ENCODE measurements at places on chromosomes 12 and 14. TPM values are rescaled to one million over a fixed set of nuclear protein-coding genes. Genes with fewer than 3 reads are reported as not detected.

The KLRC2 gene
- 0.72 TPM for total RNA-seq

The KRT72 gene
- total RNA-seq = not detected

The FBLN5 gene
- total RNA-seq = 282 TPM

The NPFF gene
- not detected for total RNA-seq

DNA sequence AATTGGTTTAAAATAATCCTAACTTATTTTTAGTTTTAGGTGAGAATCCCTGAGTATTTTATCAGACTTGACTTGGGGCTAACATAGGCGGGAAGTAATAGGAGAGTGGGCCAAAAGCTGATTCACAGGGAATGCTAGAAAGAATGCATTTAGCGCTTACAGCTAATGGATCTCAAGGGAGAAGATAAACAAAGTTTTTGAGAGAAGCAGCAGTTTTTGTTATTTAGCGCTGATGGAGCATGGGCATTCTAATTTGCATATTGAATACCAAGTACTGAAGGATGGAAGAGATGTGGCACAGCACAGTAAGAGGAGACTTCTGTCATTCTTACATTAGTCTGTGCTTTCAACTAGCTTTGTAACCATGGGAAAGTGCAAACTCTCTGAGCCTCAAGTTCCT lies 436.0 kb upstream of the FBXO33 start:
- no peak for DNase-seq

- no peak for DNase-seq
Observed at GRCh38 chr12:132182711-132183365, 38.6 kb downstream of the NOC4L start.

GRCh38 chr14:48690349-48690748 lies 895.8 kb downstream of the RPS29 start:
- no peak for DNase-seq

- no peak for DNase-seq
Observed at GRCh38 chr12:49684310-49684854, 22.8 kb downstream of the FMNL3 start.

DNA sequence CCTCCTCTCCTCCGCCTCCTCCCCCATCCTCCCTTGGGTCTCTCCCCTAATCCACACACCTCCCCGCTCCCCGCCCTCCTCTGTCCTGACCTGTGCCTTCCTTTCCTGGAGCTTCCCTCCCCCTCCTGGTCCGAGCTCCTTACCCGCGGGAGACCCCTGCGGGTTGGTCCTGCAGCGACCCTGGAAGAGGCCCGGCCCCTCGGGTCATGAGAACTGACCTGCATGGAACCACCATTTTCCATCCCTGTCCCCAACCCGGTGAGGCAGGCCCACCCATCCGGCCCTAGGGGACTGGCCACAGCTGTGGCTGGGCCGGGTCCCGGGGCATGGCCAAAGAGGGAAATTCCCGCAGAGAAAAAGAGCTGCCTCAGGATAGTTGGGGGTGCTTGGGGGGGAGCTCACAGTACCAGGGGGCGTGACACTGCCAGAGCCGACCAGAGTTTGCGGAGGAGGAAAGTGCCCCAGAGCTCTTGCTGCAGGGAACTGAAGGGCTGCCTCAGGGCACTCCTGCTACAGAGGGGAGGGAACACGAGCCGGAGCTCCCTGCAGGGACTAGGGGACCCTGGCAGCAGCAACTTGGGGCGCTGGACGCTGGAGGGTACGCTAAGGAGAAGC lies 613 bp downstream of the ARHGEF40 start:
- no peak for DNase-seq

DNA sequence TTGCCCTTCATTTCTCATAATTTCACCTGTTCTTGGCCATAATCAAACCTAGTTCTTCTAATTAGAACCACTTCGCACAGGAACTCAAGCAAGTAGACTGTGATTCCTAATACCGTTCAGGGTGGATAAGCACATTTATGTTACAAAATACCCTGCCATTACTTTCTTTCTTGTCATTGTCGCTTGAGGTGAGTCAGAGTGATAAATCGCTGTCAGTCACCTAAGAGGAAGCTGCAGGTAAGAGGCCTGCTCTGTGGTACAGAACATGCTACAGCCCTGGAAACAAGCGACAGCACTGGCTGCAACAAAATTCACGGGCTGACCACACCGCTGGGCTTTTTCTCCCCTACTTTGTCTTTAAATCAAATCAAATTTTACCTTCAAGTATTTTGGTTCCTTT lies 218.2 kb downstream of the ANO6 start:
- no peak for DNase-seq

DNA sequence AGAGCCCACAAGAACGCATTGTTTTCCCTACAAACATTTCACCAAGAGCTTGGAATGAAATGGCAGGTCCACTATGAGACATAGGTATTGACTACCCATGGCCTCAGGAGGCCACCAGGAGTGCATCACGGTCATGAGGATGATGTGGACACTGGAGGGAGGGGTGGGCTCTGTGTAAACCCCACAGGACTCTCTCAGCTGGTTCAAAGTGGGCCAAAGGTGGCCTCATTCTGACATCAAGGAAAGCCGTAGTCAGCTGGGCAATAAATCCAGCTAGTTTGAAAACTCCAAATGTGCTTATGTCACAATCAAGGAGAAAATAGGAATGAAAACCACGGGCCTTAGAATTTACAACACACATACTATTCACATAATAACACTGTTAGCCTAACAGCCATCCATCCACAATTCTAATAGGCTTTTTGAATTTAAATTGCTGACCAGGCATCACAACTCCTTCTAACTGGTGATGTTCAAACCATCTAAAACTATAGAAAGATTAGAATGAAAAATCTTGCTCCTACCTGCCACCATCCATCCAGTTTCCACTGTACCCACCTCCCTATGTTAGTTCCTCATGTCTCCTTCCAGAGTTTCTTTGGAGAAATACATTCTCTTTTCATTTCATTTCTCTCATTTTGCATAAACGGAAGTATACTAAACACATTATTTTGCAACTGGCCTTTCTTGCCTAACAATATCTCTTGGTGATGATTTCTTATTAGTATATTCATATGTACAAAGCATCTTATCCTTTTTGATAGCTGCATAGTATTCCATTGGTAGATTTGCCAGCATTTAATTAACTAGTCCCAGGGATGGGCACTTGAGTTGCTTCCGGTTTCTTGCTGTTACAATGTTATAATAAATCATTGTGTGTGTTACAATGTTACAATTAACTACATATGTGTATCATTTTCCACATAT lies 21.5 kb downstream of the CMKLR1 start:
- no peak for DNase-seq

DNA sequence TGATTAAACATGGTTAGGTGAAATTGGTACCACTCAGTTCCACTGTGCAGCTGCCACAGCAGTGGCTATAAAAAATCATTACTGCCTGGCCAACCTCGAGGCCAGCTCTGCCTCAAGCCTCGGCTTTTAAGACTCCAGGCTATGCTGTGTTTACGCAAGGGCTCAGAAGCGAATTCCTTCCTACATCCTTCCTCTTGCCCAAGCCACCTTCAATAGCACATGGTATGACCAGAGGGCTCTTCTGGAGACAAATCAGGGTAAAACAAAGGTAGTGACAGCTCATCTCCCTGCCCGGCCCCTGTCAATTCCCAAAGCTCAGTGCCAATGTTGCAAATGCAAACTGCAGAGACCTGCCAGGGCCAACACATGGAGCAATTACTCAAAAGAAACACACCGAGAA lies 31.9 kb downstream of the NUAK1 start:
- DNase-seq = no peak

- DNase-seq = no peak
Observed at GRCh38 chr14:50117456-50117855, 1.1 kb upstream of the VCPKMT start.

GRCh38 chr14:51208982-51209381 lies 31.1 kb upstream of the TMX1 start:
- DNase-seq = no peak

- no peak for DNase-seq
Observed at GRCh38 chr12:124436366-124436765, 131.0 kb downstream of the NCOR2 start.
